Panc1 (cell line): ENCODE measurements at places on chromosomes 1 and 21. TPM values are rescaled to one million over a fixed set of nuclear protein-coding genes. Genes with fewer than 3 reads are reported as not detected.
A peak's percentile ranks its signal among the peaks of the same experiment; 100 is the strongest.

GRCh38 chr1:117301901-117302300, 65.3 kb upstream of the MAN1A2 start:
- H3K27me3 ChIP-seq: no peaks in the 10 kb centered on the region
- no peak overlapping the region for H3K4me3 ChIP-seq
- H3K27ac ChIP-seq: no peak overlapping the region
- no peaks in the 10 kb centered on the region for H3K36me3 ChIP-seq
- no peaks in the 10 kb centered on the region for H3K4me1 ChIP-seq

- no peak for DNase-seq
- no peak overlapping the region for H3K27ac ChIP-seq
- no peaks in the 10 kb centered on the region for H3K4me1 ChIP-seq
- H3K36me3 ChIP-seq: no peaks in the 10 kb centered on the region
- H3K27me3 ChIP-seq: no peaks in the 10 kb centered on the region
- H3K4me3 ChIP-seq: no peak overlapping the region
Measured at GRCh38 chr1:100671601-100672000, 47.9 kb upstream of the VCAM1 start.

- H3K27ac ChIP-seq: no peak overlapping the region
- H3K4me3 ChIP-seq: no peak overlapping the region
- H3K27me3 ChIP-seq: no peaks in the 10 kb centered on the region
Measured at GRCh38 chr1:216464489-216464888, 41.2 kb upstream of the USH2A start.

DNA sequence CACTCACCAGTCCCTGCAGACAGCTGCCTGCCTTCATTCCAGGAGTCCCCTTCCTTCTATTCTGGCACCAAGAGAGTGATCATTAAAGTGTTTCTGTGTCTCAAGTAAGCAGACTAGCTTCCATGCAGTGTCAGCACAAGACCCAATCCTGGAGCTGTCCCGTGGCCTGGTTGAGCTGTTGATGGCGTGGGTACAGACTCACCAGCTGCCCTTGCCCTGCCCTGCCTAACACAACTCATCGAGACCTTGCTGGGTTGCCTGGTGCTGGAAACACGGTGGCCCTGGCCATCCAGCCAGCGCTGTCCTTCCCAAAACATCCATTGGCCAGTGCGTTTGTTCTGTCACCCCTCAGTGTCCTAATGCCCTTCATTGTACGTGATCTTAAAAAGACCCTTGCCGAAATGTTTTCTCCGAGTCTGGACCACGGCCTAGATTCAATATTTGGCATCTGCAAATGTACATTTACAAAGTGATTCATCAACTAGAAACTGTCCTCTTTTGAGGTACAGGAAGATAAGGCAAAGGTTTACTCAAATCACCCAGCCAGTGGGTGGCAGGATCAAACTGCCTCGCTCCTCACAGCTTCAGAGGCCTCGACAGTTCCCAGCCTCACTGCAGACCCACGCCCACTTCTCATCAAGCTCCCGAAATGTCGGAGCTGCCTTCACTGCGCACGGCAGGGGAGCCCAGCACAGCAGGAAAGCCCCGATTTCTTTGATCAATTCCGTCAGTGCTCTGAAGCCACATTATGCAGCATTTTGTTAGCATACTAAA, 494.2 kb downstream of the KIF26B start:
- H3K4me3 ChIP-seq: no peak overlapping the region
- no peak overlapping the region for H3K27ac ChIP-seq
- no peaks in the 10 kb centered on the region for H3K36me3 ChIP-seq
- H3K27me3 ChIP-seq: no peaks in the 10 kb centered on the region
- no peaks in the 10 kb centered on the region for H3K4me1 ChIP-seq

GMEB1 gene
- total RNA-seq: 13.8 TPM

DNA sequence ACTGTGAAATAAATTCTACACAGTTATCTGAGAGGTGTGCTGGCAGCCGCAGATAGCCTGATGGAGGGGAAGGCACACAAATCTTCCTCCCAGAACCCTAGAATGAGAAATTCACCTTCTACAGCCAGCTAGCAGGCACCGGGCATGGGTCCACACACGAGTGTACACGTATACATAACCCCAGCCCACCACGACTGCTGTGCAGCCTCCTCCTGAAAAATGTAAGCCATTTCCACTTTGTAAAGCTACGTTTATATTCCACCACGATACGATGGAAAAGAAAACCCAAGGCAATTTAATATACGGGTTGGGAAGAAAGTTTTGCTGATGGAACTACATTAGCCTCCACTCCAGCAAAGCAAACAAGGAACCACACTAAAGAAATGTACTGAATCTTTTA, 1.8 kb downstream of the BTG3 start:
- no peak for DNase-seq
- peak overlapping the region; percentile 90 for H3K4me3 ChIP-seq
- H3K36me3 ChIP-seq: no peaks in the 10 kb centered on the region; the same call in 1 of the 2 replicates
- peak overlapping the region; percentile 79 for H3K27ac ChIP-seq
- H3K27me3 ChIP-seq: no peaks in the 10 kb centered on the region

DNA sequence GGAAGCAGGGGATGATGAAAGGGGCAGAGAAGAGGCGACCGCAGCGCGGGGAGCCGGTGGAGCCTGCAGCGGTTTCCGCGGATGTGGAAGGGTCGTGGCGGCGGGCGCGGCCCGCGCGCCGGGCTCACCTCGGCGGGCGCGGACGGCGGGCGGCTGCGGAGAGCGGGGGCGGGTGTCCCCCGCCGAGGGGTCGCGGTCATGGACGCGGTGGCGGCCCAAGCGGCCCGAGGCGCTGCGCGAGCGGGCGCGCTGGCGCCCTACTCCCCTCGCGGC, 572 bp downstream of the LPGAT1 start:
- no peaks in the 10 kb centered on the region for H3K27me3 ChIP-seq
- peak overlapping the region; percentile 84 for H3K27ac ChIP-seq
- H3K4me3 ChIP-seq: peak overlapping the region; percentile 87
- DNase-seq: no peak
- H3K4me1 ChIP-seq: peaks cover 30% of the 10 kb centered on the region
- peaks cover 6% of the 10 kb centered on the region; the same call in 1 of the 2 replicates for H3K36me3 ChIP-seq

NOTCH2 gene
- 191 TPM for total RNA-seq

EPS8L3 gene
- total RNA-seq: not detected

- no peak overlapping the region for H3K27ac ChIP-seq
- DNase-seq: no peak
- H3K27me3 ChIP-seq: peaks cover 5% of the 10 kb centered on the region; the same call in 1 of the 2 replicates
- peaks cover 3% of the 10 kb centered on the region; the same call in 1 of the 2 replicates for H3K4me1 ChIP-seq
- H3K4me3 ChIP-seq: no peak overlapping the region
Measured at GRCh38 chr1:46461809-46462448, 27.7 kb upstream of the DMBX1 start.

- no peak for DNase-seq
- H3K27me3 ChIP-seq: no peaks in the 10 kb centered on the region
- peaks cover 4% of the 10 kb centered on the region; the same call in 1 of the 2 replicates for H3K36me3 ChIP-seq
- H3K4me1 ChIP-seq: peaks cover 4% of the 10 kb centered on the region; the same call in 1 of the 2 replicates
Measured at GRCh38 chr1:43942411-43942810, 4.3 kb upstream of the IPO13 start.

DNA sequence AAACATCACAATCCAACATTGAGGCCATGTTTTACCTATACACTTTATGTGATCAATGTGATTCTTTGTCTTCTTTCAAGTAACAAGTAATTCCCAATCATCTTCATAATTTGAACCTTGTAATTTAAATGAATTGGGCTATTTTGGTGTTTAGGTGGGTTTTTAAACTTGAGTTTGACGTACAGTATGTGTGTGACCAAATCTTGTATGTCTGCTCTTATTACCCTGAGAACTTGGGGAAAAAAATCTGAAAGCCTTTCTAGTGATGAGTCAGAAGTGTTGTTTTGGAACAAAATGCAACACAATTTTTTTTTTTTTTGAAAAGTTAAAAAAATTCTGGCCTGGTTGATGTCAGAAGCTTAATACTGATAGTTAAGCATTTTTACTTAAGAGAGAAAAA, 68.5 kb downstream of the HHAT start:
- no peaks in the 10 kb centered on the region for H3K27me3 ChIP-seq
- no peaks in the 10 kb centered on the region for H3K36me3 ChIP-seq
- H3K4me3 ChIP-seq: no peak overlapping the region
- H3K4me1 ChIP-seq: no peaks in the 10 kb centered on the region
- DNase-seq: no peak
- H3K27ac ChIP-seq: no peak overlapping the region

EVI5 gene
- 21.2 TPM for total RNA-seq

DNA sequence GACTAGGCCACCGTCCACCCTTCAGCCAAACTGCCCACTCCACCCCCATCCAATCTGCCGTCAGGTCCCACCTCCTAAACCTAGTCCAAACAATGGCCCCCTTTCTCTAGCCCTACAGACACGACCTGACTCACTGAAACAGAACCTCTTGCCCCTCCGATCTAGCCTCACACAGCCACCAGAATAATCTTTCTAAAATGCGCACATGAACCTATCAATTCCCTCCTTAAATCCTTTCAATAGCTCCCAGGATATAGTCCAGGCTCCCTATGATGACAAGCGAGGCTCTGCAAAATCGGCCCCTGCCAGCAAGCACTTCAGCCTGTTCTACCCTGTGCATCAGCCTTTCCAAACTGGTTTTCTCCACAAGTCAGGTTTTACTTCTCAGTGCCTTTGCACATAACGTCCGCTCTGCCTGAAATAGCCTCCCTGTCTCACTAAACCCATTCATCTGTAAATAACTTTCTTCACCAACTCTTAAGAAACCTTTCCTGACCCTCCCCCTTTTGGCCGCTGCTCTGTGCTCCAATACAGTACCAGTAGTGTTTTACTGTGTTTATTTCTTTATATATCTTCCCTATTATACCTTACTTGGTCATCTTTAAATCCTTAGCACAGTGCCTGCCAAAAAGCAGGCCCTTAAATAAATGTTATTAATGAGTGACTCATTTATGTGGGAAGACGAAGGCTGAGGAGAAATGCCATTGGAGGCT, 9.0 kb upstream of the CDC20 start:
- H3K27me3 ChIP-seq: no peaks in the 10 kb centered on the region
- peak overlapping the region; percentile 55 for H3K27ac ChIP-seq
- peak overlapping the region; percentile 59 for H3K4me3 ChIP-seq

SIM2 gene
- 11.5 TPM for total RNA-seq

SPRR2A gene
- not detected for total RNA-seq

ZNF678 gene
- total RNA-seq: 8.0 TPM

DNA sequence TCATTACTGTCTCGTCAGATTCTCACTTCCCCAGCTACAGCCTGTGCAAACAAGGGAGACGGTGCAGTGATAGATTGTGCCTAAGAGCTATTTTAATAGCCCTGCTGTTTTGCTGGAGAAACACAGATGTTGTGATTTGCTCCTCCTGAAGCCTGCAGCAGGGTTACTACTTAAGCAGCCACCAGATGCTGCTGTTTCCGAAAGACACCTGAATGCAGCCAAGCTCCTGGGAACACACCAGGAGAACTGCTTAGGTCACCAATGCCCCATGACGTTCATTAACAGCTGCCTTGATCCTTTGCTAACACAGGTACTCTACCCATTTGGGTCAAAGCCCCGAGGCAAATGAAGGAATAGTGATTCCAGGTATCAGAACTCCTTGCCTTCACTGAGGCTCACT, 411.8 kb upstream of the DAB1 start:
- H3K27me3 ChIP-seq: no peaks in the 10 kb centered on the region; the same call in 1 of the 2 replicates
- no peak overlapping the region for H3K4me3 ChIP-seq
- H3K4me1 ChIP-seq: no peaks in the 10 kb centered on the region

ASCL5 gene
- not detected for total RNA-seq

DNA sequence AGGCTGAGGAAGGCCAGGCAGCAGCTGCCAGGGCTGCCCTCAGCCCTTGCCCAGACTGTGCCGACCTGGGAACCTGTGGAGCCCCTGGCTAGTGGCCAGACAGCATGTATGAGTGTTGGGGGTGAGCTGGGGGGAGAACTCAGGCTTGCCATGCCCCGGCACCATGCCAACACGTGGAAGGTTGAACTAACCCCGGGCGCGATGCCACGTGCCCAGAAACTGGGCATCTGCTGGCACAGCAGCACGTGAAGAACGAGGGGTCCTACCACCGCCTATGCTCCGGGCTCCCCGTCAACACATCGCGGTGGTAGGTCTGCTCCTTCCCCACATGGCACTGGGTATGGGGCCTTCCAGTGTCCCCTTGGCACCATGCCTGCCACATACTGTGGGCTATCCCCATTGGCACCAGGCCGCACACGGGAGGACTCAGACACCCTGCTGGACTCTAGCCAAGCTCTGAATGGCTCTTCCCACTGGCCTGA, 68.7 kb downstream of the CASZ1 start:
- no peaks in the 10 kb centered on the region for H3K36me3 ChIP-seq
- no peak overlapping the region for H3K4me3 ChIP-seq
- no peaks in the 10 kb centered on the region for H3K27me3 ChIP-seq
- no peak for DNase-seq
- H3K4me1 ChIP-seq: peaks cover 56% of the 10 kb centered on the region
- H3K27ac ChIP-seq: no peak overlapping the region

GRCh38 chr21:32328595-32328994, 29.9 kb downstream of the MRAP start:
- H3K27ac ChIP-seq: no peak overlapping the region
- H3K4me1 ChIP-seq: no peaks in the 10 kb centered on the region
- DNase-seq: no peak

- H3K4me1 ChIP-seq: peaks cover 3% of the 10 kb centered on the region; the same call in 1 of the 2 replicates
- no peak for DNase-seq
- no peaks in the 10 kb centered on the region for H3K36me3 ChIP-seq
- no peaks in the 10 kb centered on the region for H3K27me3 ChIP-seq
Measured at GRCh38 chr21:46314441-46315020, 9.1 kb downstream of the C21orf58 start.

GRCh38 chr1:197807216-197807615, 31.9 kb upstream of the DENND1B start:
- no peak for DNase-seq
- no peak overlapping the region for H3K27ac ChIP-seq
- H3K36me3 ChIP-seq: no peaks in the 10 kb centered on the region
- H3K4me1 ChIP-seq: no peaks in the 10 kb centered on the region
